ENCODE measurements at places on chromosomes 12 and 14. TPM values are rescaled to one million over a fixed set of nuclear protein-coding genes. Genes with fewer than 3 reads are reported as not detected.
A peak's percentile ranks its signal among the peaks of the same experiment; 100 is the strongest.

DNA sequence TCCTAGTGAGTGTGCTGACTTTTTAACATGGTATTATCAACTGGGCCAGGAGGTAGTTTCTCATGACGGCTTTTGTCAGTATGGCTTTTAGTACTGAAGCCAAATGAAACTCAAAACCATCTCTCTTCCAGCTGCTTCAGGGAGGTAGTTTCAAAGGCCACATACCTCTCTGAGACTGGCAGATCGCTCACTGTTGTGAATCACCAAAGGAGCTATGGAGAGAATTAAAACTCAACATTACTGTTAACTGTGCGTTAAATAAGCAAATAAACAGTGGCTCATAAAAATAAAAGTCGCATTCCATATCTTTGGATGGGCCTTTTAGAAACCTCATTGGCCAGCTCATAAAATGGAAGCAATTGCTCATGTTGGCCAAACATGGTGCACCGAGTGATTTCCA is 141.1 kb downstream of the HMGA2 start:
- DNase-seq = no peak

The COCH gene
- total RNA-seq = 0.50 TPM

DNA sequence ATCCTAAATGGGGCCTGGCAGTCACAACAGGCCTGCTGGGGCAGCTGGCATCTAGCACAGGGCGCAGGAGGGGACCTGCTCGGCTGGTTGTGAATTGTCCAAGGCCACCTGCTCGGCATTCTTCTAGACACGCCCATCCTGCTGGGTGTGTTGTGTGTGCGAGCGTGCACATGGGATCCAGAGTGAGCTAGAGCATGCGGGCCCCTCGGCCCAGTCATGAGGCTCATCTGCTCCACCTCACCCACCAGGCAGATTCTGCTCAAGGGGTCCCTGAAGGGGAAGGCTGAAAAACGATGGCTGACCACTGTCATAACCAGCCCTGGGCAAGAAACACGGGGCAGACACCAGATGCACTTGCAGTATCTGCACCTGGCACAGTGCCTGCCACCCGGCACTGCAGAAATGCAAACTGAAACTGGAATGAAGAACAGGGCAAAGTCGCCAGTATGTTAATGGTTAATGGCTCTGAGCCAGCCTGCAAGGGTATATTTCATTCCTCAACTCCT is 31.8 kb downstream of the MAX start:
- peak; percentile 69 for DNase-seq

- DNase-seq = peak; percentile 26
Measured at GRCh38 chr14:105891221-105891602, 364.8 kb downstream of the TMEM121 start.

DNA sequence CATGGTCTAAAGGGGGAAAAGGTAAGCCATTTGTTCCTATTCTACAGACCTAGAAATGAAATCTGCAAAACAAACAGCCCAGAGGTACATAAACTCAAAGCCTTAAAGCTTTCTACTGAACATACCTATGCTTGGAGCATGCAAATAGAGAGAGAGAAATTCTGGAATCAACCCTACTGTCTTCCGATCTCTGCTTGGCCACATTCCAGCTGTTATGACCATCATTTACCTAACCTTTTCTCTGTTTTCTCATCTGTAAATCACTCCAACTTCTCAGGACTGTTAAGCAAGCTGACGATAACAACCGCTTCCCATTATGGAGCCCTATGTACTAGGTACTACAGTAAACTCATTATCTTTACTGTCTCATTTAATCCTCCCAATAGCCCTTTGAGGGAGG is 126.3 kb downstream of the CCDC60 start:
- no peak for DNase-seq

The SAMD4A gene
- 30.6 TPM for total RNA-seq

GRCh38 chr14:80425686-80426085 is 214.4 kb upstream of the DIO2 start:
- DNase-seq = no peak
